ENCODE measurements at places on chromosomes 13 and 19.

DNA sequence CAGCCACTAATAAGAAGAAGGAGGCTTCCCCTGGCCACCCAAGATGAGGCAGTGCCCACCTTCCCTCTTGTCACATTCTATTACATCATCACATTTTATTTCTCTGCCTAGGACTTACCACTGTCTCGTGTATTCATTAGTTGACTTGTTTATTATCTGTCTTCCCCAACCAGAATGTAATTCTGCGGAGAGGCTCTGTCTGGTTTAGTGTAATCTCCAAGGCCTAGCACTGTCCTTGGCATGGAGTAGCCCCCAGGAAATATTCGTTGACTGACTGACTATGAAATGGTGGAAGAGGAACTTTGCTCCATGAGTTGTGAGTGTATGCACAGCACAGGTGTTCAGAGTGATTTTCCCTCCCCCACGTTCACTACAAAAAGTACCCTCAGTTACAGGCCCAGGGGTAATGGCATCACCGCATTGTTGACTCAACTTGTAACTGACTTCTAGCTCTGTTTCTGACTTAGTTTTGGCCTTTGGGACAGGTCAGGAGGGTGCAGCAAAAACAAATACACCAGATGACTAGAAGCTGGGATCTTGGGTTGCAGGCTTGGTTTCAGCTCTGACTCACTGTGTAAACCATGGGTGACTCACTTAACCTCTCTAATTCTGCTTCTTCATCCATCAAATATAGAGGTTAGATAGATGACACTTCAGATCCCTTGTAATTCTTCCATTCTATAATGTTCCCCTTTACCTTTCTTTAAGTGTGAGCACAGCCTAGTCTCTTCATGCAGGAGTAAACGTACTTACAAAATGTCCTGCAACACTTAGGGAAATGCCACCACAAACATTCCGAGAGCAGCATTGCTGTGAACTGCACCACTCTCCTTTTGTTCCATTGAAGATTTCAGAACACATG, 229.7 kb downstream of the KCNRG start:
- no peak for DNase-seq

DNA sequence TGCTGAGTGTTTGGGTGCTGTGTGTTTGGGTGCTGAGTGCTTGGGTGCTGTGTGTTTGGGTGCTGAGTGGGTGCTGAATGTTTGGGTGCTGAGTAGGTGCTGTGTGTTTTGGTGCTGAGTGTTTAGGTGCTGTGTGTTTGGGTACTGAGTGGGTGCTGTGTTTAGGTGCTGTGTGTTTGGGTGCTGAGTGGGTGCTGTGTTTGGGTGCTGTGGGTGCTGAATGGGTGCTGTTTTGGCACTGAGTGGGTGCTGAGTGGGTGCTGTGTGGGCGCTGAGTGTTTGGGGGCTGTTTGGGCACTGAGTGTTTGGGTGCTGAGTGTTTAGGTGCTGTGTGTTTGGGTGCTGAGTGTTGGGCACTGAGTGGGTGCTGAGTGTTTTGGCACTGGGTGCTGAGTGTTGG, 48.5 kb upstream of the F7 start:
- no peak for DNase-seq

DNA sequence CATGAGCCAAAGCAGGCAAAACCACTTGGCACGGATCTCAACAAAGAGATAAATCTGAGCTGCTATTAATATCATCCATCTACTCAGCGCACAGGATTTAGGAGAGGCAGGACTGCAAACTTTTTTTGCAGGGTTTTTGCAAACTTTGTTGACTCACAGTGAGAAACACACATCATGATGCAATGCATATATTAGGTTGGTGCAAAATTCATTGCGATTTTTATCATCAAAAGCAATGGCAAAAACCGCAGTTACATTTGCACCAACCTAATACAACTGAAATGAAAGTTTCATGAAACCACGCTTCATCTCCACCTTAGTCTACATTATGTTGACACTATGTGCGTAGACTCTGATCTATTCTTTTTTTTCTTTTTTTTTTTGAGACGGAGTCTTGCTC, 4.5 kb upstream of the NOVA2 start:
- no peak for DNase-seq

- no peak for DNase-seq
Observed at GRCh38 chr13:40580566-40581276, 85.7 kb downstream of the FOXO1 start.

- DNase-seq = no peak
Observed at GRCh38 chr19:56839652-56840450, 675 bp downstream of the PEG3 start.

GRCh38 chr13:46468570-46469463, 81.8 kb upstream of the RUBCNL start:
- DNase-seq = no peak

Measured in NCI-H1694 treated with DMSO at 0.1 percent for 48 hours (cell line).